ENCODE measurements at places on chromosomes 4 and X. TPM values are rescaled to one million over a fixed set of nuclear protein-coding genes. Genes with fewer than 3 reads are reported as not detected.

Gene ERCC6L
- polyA plus RNA-seq = not detected

Gene SH2D1A
- 0.03 TPM for polyA plus RNA-seq

DNA sequence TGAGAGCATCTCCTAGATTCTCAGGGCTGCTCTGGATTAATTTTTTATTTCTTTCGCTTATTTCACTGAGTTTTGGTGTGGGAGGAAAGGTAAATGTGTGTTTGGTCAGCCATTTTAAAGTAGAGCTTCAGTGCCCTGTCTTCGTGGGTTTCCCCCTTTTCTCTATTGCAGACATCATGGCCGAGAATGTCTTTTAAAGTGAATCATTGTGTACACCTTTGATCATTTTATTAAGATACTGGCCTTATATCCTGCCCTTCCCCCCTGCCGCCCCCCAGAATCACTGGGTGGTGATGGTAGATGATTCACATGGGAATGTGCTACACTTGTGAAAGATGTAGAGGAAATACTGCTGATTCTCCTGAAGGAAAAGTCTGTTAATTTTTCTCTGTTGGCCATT is 23.8 kb downstream of the CDKL5 start:
- DNase-seq = no peak

- no peak for DNase-seq
Measured at GRCh38 chr4:2950221-2950989, 12.8 kb downstream of the NOP14 start.

DNA sequence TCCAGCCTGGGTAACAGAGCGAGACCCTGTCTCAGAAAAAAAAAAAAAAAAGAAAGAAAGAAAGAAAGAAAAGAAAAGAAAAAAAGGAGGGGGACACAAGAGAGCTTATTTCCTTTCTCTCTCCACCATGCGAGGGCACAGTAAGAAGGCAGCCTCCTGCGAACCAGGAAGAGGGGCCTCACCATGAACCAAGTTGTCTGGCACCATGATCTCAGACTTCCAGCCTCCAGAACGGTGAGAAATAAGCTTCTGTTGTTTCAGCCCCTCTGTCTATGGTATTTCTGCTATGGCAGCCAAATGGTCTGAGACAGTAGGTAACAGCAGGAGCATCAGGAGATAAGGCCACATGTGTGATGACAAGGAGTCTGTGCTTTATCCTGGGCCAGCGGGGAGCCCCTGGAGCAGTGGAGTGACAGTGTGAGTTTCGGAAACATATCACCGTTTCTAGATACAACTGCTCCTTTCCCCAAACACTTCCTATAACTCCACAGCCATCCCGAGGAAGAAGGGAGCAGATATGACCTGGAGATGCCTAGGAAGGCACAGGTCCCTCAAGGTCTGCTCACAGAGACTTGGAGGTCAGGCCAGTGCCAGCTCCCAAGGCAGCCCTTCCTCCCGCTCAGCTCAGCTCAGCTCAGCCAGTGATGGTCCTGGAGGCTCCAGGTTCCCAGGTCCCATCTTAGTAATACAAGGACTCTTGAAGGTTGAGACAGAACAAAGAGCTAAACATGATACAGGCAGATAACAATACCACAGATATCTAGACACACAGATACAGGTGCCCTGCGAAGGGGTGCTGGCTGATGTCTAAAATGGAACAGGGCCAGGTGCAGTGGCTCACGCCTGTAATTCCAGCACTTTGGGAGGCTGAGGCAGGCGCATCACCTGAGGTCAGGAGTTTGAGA is 17.7 kb downstream of the JAKMIP1 start:
- no peak for DNase-seq

DNA sequence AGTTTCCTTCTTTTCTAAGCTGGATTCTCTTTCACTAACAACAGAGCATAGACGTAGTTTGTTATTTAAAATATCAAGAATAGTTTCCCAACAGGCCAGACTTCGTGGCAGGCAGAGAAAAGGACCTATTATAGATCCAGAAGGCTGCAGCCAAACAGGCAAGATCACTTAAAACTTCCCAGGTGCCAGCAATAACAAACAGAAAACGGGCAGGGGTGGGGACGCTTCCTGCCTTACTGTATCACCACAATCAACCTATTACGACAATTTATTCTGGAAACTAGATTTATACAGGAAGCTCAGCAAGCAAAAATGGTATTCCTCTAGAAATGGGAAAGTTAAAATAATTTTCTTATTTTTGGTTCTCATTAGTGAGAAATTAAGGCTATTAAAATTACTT is 22.1 kb downstream of the RWDD4 start:
- DNase-seq = no peak

DNA sequence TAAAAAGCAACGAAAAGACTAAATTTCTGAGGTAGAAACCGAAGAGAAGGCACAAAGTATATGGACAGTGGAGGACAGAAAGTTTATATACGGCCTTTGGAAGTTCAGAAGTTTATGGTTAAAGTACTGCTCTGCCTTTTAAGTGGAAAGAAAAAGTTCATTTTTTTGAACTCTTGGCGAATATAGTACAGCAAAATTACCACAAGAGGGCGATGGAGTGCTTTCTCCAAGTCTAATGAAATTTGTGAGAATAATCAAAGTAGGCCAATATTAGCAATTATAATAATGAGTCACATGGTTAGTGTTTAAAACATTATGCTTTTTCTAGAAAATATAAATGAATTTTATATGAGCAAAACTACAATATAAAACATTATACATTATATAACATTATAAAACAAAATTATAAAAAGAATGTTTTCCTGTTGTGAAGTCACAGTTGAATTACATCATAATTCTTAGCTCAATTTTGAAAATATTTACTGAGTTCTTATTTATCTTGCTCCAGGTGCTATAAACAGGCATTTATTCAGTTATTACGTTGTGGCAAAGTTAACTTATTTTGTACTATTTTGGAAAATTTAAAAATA is 136.2 kb upstream of the BMPR1B start:
- DNase-seq = no peak
